ENCODE measurements at places on chromosomes 7 and 10.

DNA sequence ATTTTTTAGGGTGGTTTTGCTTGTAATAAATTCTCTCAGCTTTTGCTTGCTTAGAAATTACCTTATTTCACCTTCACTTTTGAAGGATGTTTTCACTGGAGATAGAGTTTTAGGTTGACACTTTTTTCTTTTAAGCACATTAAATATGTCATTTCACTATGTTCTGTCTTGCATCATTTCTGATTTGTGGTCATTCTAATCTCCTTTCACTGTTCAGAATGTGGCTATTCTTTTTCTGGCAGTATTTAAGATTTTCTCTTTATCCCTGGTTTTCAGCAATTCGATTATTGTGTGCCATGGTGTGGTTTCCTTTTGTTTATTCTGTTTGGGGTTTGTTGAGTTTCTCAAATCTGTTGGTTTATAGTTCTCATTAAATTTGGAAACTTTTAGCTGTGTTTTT is 1065.6 kb downstream of the KCNMA1 start:
- DNase-seq: no peak

- DNase-seq: no peak
Observed at GRCh38 chr7:70410134-70410750, 721.7 kb upstream of the GALNT17 start.

GRCh38 chr10:13302821-13303555 is 3.1 kb upstream of the PHYH start:
- DNase-seq: no peak

- no peak for DNase-seq
Observed at GRCh38 chr7:80453699-80454340, 58.0 kb downstream of the GNAT3 start.

- DNase-seq: no peak
Observed at GRCh38 chr10:132642732-132643008, 105.1 kb downstream of the INPP5A start.

DNA sequence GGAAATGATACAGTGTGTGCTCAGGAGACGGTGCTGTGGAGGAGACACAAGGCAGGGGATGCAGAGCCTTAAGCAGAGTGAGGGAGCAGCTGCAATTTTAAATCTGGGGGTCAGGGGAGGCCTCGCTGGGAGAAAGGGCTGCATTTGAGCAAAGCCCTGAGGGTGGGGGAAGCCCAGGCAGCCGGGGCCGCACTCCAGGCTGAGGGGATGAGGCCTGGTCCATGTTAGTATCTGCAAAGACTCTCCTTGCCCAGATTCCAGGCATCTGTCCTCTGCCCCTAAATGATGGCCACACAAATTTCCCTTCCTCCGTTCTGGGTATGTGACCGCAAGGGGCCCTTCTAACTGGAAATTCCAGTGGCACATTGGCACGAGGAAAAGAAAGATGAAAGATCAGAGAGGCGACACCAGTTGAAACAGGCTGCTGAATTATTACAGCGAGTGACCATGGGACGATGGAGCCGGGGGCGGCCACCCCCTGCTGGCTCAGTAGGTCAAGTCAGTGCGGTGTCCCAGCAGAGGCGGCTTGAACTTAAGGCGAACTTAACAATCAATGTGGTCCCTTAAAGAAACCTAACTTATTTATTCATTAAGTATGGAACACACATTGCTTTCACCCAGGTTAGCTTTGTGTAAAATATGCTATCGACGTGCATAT is 62.3 kb upstream of the KAT6B start:
- DNase-seq: no peak

GRCh38 chr10:72764151-72764550 is 72.2 kb downstream of the MCU start:
- DNase-seq: no peak

DNA sequence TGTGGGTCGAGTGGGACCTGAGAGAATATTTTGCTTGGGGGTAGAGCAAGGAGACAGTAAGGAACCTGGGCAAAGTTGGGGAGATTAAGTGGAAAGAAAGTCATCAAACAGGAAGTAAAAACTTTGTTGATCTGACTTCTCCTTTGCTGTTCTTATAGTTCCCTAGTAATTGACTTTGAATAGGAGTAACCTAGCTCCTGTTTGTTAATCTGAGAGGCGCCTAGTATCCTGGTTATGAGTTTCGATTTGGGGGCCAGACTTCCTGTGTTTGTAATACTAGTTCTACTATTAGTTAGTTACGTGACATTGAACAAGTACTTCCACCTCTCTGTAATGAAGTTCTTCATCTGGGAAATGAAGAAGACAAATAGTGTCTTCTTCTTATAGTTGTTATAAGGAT is 99.1 kb downstream of the ZNF365 start:
- DNase-seq: no peak

- no peak for DNase-seq
Observed at GRCh38 chr10:69453795-69454194, 2.5 kb downstream of the TSPAN15 start.

- DNase-seq: no peak
Observed at GRCh38 chr10:27134371-27134770, 19.8 kb downstream of the YME1L1 start.

GRCh38 chr10:92598321-92598720 is 5.4 kb downstream of the KIF11 start:
- DNase-seq: no peak

- no peak for DNase-seq
Observed at GRCh38 chr10:12394241-12395033, 45.1 kb downstream of the CAMK1D start.

GRCh38 chr10:117131376-117132327 is 6.4 kb downstream of the VAX1 start:
- no peak for DNase-seq

GRCh38 chr10:60262647-60263126 is 127.0 kb downstream of the ANK3 start:
- no peak for DNase-seq

DNA sequence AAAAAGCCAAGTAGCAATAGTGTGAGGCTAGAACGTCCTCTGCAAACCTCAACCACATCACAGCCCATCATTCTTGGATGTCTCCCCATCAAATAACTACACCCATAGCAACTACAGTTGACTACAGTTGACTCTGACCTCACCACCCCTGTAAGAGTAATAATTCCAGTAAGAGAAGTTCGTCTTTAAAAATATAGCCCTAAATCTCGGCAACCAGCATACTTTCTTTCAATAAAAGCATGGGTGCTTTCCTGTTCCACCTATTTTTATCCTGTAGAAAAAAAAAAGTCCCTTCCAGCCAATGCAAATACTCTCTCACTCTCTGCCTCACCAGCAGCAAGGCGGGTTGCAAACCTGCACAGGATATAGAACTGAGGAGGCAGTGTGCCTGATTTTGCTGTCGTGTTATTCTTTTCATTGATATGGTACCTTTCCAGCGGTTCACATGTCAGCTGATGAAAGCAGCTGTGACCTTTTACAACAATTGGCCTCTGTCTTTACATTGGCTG is 187.5 kb upstream of the NFE2L3 start:
- no peak for DNase-seq

DNA sequence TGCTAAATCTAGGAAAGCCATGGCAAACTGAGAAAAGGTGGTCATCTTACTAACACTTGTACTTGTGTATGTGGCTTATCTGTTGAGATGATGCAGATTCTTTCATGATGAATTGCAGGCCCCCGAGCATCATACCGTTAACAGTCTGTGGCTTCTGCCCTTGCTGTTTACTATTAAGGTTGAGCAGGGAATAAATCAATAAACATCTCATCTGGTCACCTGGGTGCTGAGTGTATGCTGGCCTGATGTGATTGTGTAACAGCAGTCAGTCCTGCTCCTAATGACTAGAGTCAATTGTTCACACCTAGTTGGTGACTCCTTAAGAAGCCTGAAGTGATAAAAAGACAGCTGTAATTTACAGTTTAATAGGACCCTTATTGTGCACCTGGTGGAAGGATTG is 8.3 kb upstream of the GNAT3 start:
- no peak for DNase-seq

- no peak for DNase-seq
Observed at GRCh38 chr10:13795653-13796555, 209.1 kb downstream of the PRPF18 start.

DNA sequence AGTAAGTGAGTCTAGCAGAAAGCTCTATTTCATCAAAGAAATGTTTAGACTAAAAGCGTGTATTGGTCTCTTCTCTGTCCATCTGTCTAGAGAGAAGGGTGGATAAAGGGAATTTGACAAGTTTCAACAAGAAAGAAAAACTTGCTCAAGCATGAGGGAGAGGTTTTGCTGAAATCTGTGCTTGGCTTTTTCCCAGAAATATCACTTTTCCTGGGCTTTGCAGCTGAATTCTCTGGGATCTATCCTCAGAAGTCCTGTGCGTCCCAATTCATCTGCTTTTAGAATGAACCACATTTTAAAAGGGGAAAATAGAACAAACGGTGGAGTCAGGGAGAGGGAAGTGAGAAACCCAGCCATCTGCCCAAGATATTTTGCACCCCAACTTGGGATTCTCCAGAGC is 59.6 kb upstream of the CELF2 start:
- DNase-seq: no peak

GRCh38 chr10:17026686-17027485 is 102.7 kb downstream of the CUBN start:
- DNase-seq: no peak

- DNase-seq: peak; percentile 70
Observed at GRCh38 chr7:148527717-148528168, 62.8 kb upstream of the C7orf33 start.

DNA sequence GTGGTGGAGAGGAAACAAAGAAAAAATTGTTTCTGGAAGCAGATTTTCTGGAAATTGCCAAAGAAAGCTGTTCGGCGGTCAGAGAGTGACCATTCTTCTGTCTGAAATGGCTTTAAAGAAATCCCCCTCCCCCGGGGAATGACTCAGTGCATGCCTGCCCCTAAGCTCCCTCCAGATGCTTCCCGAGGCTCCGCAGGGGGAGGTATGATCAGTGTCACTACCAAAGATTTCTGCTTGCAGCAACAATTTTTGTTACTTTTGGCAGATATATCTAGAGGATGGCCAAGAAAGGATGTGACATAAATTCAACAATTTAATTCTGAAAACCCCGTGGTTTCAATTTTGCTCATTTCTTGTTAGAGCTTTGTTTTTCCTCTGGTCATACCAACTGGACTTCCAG is 163.9 kb downstream of the JCAD start:
- no peak for DNase-seq

DNA sequence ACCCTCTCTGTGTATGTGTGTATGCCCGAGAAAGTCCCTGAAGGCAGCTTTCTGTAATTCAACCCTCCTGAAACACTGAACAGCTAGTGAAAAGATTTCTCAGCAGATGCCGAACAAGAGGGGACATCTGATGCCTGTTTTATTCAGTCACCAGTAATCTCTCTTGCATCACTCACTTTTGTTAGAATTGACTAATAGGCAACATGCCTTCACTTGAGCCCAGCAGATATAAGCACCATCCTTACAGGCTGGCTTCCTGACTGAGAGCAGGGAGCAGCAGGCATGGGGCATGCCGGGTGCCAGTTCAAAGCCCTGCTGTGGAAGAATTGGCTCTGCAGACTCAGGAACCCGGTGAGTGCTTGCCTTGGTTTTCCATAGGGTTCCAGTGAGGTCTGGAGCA is at the start of gene ABCA13:
Gene ABCA13, plus strand, starts transcription at position 257 of the 400 bp plus-strand sequence. Its CDS starts 26 bp downstream, at position 283.
- DNase-seq: no peak

DNA sequence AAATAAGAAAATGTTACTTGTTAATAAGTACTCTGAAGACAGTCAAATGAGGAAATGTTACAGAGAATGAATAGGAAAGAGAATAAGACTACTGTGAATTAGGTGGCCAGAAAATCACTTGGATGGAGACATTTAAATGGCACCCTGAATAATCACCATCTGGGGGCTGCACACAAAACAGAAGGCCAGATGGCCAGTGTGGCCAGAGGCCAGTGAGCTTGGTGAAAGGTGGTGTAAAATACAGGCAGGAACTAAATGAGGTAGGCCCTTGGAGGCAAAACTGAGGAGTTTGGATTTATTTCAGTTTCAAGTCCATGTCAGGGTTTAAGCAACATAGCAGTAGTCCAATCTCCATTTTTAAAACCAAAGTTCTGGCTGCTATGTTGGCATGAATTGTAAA is 126.7 kb downstream of the TSPAN12 start:
- no peak for DNase-seq

GRCh38 chr7:55514546-55515265 is 57.6 kb downstream of the VOPP1 start:
- DNase-seq: no peak

DNA sequence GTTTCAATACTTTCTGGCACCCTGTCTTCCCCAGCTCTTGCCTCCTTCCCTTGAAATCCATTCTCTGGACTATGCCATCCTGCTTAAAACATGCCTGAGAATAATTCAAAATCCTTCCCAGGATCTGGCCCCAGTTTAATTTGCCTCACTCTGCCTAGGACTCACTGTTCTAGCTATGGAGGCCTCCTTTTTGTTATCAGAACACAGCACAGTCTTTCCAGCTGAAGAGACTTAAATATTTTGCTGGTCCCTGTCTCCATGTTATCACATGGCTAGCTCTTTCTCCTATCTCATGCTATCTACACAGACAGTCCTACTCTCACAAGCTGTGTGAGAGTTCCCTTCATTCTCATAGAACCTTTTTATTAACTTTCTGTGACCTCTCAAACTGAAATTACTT is 194.8 kb downstream of the RNLS start:
- DNase-seq: no peak

DNA sequence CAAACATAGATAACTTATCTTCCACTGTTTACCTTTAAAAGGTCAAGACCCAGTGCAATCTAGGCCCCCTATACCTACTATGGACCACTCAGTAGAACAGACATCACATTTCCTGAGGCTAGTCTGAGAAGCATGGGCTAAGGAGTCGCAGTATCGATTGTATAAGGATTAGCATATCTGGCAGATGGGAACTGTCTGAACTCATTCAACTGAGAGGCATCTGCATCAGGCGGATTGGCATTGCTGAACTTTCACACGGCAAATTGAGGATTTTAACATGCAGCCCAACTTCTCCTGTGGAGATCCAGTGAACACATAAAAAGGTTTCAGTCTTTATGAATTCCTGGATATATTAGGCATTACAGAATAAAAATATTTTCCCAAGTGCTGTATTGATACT is 89.1 kb upstream of the LRGUK start:
- DNase-seq: no peak

- DNase-seq: no peak
Observed at GRCh38 chr7:32042900-32043299, 27.3 kb downstream of the PDE1C start.

- DNase-seq: no peak
Observed at GRCh38 chr10:47383261-47384147, 589 bp downstream of the ZNF488 start.

- DNase-seq: no peak
Observed at GRCh38 chr7:16741676-16742075, 11.9 kb upstream of the TSPAN13 start.

DNA sequence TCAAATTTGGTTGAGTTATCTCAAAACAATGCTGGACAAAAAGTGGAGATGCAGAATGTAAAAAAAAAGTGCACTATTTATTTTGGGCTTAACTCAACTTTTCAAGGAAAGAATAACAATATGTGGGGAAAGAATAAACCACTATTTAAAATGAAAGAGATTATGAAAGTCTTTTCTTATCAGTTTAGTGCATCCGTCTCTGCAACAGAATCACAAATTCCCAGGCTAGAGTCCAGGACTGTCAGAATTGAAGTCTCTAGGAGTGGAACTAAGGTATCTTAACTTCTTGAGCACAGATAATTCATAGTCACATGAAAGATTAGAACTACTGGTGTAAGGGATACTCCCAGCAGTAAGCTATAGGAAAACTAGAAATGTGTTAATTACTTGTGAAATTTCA is 1200.3 kb upstream of the LRRN3 start:
- no peak for DNase-seq

All from neural crest cell (in vitro differentiated cells).